ENCODE measurements at places on chromosomes 3 and 15. TPM values are rescaled to one million over a fixed set of nuclear protein-coding genes. Genes with fewer than 3 reads are reported as not detected.

Gene TP63
- 0.31 TPM for total RNA-seq

Gene PLCB2
- 206 TPM for total RNA-seq

Gene ATP6V1A
- total RNA-seq = 9.4 TPM

Gene BTLA
- total RNA-seq = 9.6 TPM

Gene KLHL40
- not detected for total RNA-seq

Gene CSTA
- total RNA-seq = 1.2 TPM

Gene SEMA3B
- total RNA-seq = 1.9 TPM

Gene LSG1
- total RNA-seq = 37.9 TPM

DNA sequence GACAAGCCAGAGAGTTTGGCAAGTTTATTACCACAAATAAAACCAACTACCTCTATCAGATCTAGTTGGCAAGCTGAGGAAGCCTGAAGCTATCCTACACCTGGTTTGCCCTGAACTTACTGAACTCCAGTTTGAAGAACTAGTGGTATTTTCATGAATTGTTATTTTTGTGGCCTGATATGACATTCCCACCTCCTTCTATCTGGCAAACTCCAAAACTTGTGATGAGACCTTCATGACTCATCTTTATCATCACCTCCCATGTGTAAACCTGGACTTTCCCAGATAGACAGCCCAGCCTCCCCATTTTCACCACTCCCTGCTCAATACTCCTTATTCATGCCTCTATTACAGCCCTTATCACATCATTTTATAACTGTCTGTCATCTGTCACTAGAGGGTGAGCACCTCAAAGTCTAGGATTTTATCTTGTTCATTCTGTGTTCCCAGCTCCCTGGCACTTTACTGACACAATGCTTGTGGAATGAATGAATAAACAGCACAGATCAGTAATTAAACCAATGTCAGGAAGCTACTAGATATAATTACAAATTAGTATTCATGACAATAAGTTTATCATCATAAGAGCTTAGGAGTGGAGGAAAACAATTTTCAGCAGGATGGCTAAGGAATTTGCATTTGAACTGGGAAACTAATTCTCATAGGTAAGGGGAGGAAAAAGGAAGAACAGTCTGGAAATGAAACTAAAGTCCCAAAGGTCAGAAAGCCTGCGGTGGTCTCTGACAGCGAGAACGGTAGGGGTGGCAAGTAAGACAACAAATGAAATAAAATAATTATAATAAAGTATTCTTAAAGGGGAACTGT lies 13.2 kb upstream of the TRANK1 start:
- H3K27ac ChIP-seq = no peak overlapping the region
- no peaks in the 10 kb centered on the region for H3K27me3 ChIP-seq
- DNase-seq = no peak
- H3K36me3 ChIP-seq = no peaks in the 10 kb centered on the region

DNA sequence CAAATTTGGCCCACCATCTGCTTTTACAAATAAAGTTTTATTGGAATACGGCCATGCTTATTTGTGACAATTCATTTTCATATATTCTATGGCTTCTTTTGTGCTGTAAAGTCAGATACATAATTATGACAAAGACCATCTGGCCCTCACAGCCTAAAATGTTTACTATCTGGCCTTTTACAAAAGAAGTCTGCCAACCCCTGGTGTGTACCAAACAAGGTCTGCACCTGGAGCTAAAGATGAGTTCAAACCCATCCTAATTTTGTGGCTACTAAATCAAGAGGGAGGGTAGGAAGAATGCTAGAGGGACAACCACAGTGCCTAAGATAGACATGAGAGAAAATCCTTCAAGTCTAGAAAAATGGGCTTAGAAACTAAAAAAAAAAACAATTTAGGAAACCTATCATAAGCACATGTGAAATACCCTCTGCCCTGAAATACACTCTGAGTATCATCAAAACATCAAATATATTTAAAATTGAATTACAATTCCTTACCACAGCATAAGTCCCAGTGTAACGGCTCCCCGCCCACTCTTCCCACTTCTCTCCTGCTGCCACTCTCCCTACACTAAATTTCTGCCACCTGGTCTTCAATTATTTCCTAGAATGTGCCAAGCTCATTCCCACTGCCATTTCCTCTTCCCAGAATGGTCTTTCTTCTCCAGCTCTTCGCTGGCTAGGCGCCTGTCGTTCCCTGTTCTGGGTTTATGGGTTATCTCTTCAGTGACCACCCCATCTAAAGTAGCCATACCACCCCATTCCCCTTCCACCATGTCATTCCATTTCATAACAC lies 950.7 kb upstream of the CFAP20DC start:
- DNase-seq = no peak
- H3K36me3 ChIP-seq = no peaks in the 10 kb centered on the region
- H3K4me3 ChIP-seq = no peak overlapping the region
- peaks cover 24% of the 10 kb centered on the region for H3K4me1 ChIP-seq
- no peak overlapping the region for H3K27ac ChIP-seq

DNA sequence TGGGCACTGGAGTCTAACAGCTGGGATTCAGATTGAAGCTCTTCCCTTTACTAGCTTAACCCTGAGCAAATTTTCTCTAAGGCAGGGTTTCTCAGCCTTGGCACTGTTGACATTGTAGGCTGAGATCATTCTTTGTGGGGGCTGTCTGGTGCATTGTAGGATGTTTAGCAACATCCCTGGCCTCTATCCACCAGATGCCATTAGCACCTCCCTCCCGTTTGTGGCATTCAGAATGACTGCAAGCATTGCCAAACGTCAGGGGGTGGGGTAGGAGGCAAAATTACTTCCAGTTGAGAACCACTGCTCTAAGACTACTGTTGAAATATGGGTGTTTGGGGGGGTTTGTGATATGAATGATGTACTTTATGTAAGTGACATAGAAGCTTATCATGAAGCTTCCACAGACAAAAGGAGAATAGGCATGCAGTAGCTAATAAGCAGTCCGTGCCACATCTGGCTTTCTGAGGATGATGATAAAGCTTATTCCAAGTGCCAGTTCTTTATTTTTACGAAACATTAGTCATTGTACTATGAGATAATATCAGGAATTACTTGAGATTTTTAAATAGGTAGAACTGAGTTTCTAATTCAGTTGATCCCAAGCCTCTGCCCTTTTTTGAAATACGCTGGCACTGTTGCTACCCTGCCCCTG lies 39.3 kb downstream of the NKIRAS1 start:
- DNase-seq = no peak
- no peak overlapping the region for H3K4me3 ChIP-seq
- H3K36me3 ChIP-seq = peaks cover 6% of the 10 kb centered on the region
- no peaks in the 10 kb centered on the region for H3K4me1 ChIP-seq
- H3K27me3 ChIP-seq = no peaks in the 10 kb centered on the region

- H3K27me3 ChIP-seq = no peaks in the 10 kb centered on the region
- H3K4me1 ChIP-seq = no peaks in the 10 kb centered on the region
- no peak for DNase-seq
- H3K4me3 ChIP-seq = no peak overlapping the region
- H3K27ac ChIP-seq = no peak overlapping the region
These were observed 13.8 kb downstream of the HDAC11 start for GRCh38 chr3:13493867-13494441.

GRCh38 chr3:155076888-155077287 lies 3.2 kb upstream of the MME start:
- DNase-seq = no peak
- no peak overlapping the region for H3K4me3 ChIP-seq
- peaks cover 7% of the 10 kb centered on the region for H3K4me1 ChIP-seq

GRCh38 chr3:114363554-114364202 lies 69.8 kb downstream of the TIGIT start:
- no peaks in the 10 kb centered on the region for H3K36me3 ChIP-seq
- H3K4me3 ChIP-seq = no peak overlapping the region
- H3K27ac ChIP-seq = no peak overlapping the region
- H3K27me3 ChIP-seq = no peaks in the 10 kb centered on the region

DNA sequence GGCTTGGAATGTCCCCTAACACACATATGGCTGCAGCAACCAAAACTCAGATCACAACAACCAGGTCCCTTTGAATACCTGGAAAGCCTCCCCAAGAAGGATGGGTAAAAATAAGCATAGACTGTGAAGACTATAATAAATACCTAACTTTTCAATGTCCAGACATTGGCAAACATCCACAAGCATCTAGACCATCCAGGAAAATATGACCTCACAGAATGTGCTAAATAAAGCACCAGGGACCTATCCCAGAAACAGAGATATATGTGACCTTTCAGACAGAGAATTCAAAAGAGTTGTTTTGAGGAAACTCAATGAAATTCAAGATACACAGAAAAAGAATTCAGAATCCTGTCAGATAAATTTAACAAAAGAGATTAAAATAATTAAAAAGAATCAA lies 109.2 kb downstream of the NEDD4 start:
- H3K4me1 ChIP-seq = no peaks in the 10 kb centered on the region
- no peak for DNase-seq
- H3K27me3 ChIP-seq = no peaks in the 10 kb centered on the region

GRCh38 chr3:179528772-179529171 lies 34.0 kb upstream of the ACTL6A start:
- no peak overlapping the region for H3K27ac ChIP-seq
- no peaks in the 10 kb centered on the region for H3K36me3 ChIP-seq
- H3K4me3 ChIP-seq = no peak overlapping the region
- no peaks in the 10 kb centered on the region for H3K4me1 ChIP-seq
- DNase-seq = no peak

DNA sequence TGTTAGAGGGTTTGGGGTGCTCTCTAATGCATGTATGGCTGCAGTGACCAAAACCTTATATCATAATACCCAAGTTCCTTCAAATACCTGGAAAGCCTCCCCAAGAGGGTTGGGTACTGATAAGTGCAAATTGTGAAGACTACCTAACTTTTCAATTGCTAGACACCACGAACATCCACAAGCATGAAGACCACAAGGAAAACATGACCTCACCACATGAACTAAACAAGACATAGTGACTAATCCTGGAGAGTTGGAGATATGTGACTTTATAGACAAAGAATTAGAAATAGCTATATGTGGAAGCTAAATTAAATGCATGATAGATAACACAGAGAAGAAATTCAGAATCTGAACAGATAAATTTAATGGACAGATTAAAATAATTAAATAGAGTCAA lies 23.9 kb upstream of the AADACL2 start:
- no peak overlapping the region for H3K27ac ChIP-seq
- H3K27me3 ChIP-seq = no peaks in the 10 kb centered on the region
- no peaks in the 10 kb centered on the region for H3K4me1 ChIP-seq
- H3K4me3 ChIP-seq = no peak overlapping the region

- no peak overlapping the region for H3K4me3 ChIP-seq
- no peak for DNase-seq
- no peaks in the 10 kb centered on the region for H3K27me3 ChIP-seq
- no peak overlapping the region for H3K27ac ChIP-seq
- no peaks in the 10 kb centered on the region for H3K36me3 ChIP-seq
- no peaks in the 10 kb centered on the region for H3K4me1 ChIP-seq
These were observed 126.8 kb downstream of the DLG1 start for GRCh38 chr3:197171481-197172067.

- no peak for DNase-seq
- H3K36me3 ChIP-seq = peaks cover 11% of the 10 kb centered on the region
- no peaks in the 10 kb centered on the region for H3K27me3 ChIP-seq
- no peak overlapping the region for H3K27ac ChIP-seq
- H3K4me3 ChIP-seq = no peak overlapping the region
These were observed 147.8 kb downstream of the PLCL2 start for GRCh38 chr3:17032407-17033034.

DNA sequence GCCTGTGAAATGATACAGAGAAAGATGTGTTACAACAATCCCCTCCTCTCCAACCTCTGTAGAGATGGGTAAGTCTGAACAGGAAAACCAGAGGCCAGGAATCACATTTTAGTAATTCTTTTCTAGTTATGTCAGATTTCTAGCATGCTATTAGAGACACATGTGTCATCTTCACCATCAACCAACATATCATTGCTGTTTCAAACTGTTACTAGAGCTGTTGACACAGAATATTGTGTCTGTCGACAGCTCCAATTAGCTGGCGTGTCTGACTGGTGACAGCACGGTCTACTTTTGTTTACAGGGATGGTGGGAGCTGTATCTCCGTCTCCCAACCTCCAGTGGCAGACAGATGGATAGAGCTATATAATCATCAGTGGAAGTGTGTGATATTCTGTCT lies 393.2 kb downstream of the SOX2 start:
- H3K4me3 ChIP-seq = no peak overlapping the region
- H3K4me1 ChIP-seq = no peaks in the 10 kb centered on the region
- no peaks in the 10 kb centered on the region for H3K36me3 ChIP-seq

DNA sequence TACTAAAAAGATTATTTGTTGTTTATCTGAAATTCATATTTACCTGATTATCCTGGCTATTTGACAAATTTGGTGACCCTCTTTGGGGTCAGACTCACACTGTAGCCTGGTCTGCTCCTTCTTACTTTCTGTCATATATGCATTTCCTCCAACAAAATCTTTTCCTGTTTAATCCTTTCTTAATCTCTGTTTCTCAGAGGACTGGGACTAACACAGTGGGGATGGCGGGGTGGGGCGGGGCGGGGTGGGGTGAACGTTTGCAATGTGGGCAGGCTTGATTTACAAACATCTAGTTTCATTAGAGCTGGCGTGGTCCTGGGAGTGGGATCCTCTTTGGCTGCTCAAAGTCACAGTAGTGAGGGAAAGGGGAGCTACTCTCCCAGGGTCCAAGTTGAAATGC lies 35.3 kb upstream of the CDCP1 start:
- no peak overlapping the region for H3K27ac ChIP-seq
- H3K27me3 ChIP-seq = no peaks in the 10 kb centered on the region
- DNase-seq = no peak
- H3K36me3 ChIP-seq = no peaks in the 10 kb centered on the region
- no peaks in the 10 kb centered on the region for H3K4me1 ChIP-seq

DNA sequence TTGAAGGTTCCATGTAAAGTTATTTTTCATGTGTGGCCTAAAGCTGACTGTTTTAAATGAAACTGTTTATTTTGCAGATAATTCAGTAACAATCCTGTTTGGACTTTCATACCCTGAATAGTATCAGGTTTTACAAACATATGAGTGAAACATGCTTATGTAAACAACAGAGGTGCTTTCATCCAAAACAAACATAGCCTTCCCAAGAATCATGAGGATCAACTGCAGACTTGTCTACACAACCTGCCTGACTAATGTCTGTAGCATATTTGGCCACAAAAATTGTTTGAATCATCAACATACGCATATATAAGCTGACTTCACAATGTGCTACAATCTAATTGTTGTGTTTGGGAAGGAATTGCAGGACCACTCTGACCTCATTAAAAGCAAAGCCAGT lies 190.4 kb downstream of the DIPK2A start:
- H3K27ac ChIP-seq = no peak overlapping the region
- no peaks in the 10 kb centered on the region for H3K4me1 ChIP-seq
- no peaks in the 10 kb centered on the region for H3K36me3 ChIP-seq

GRCh38 chr3:125213946-125214542 lies 1.5 kb upstream of the SLC12A8 start:
- peaks cover 12% of the 10 kb centered on the region for H3K4me1 ChIP-seq
- H3K27me3 ChIP-seq = peaks cover 45% of the 10 kb centered on the region
- no peak overlapping the region for H3K4me3 ChIP-seq
- no peak overlapping the region for H3K27ac ChIP-seq
- DNase-seq = no peak

GRCh38 chr3:165897137-165897536 lies 59.9 kb upstream of the BCHE start:
- H3K27ac ChIP-seq = no peak overlapping the region
- H3K4me3 ChIP-seq = no peak overlapping the region
- H3K36me3 ChIP-seq = no peaks in the 10 kb centered on the region
- H3K27me3 ChIP-seq = no peaks in the 10 kb centered on the region
- DNase-seq = no peak
